ENCODE measurements at places on chromosomes 3 and 15. TPM values are rescaled to one million over a fixed set of nuclear protein-coding genes. Genes with fewer than 3 reads are reported as not detected.

- no peak for DNase-seq
Observed at GRCh38 chr15:52727815-52728214, 48.6 kb upstream of the ATOSA start.

Gene GRM2
- total RNA-seq, result 0.57 TPM

- DNase-seq, result no peak
Observed at GRCh38 chr3:170012683-170013400, 25.0 kb upstream of the GPR160 start.

- no peak for DNase-seq
Observed at GRCh38 chr3:11944052-11944673, 60.0 kb upstream of the SYN2 start.

Gene GABRR3
- not detected for total RNA-seq

Gene SHISA5
- 119 TPM for total RNA-seq

DNA sequence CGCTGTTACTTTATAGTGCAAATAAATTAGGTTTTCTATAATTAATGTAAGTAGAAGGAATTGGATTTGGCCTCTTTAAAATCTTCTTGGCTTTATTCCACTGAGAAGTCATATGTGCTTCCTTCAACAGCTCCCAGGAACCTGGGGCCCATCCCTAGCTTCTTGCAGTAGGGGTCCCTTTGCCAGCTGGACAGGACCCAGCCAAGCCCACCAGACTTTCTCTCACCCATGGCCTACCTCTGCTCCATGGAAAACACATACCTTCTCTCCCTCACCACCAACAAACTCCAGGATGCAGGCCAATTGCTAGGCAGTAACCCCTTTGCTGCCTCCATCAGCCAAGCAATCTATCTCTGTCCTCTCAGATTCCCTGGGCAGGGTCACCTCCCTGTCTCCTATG, 84.0 kb downstream of the RSL24D1 start:
- no peak for DNase-seq

- no peak for DNase-seq
Observed at GRCh38 chr3:195260280-195260905, 10.6 kb downstream of the XXYLT1 start.

DNA sequence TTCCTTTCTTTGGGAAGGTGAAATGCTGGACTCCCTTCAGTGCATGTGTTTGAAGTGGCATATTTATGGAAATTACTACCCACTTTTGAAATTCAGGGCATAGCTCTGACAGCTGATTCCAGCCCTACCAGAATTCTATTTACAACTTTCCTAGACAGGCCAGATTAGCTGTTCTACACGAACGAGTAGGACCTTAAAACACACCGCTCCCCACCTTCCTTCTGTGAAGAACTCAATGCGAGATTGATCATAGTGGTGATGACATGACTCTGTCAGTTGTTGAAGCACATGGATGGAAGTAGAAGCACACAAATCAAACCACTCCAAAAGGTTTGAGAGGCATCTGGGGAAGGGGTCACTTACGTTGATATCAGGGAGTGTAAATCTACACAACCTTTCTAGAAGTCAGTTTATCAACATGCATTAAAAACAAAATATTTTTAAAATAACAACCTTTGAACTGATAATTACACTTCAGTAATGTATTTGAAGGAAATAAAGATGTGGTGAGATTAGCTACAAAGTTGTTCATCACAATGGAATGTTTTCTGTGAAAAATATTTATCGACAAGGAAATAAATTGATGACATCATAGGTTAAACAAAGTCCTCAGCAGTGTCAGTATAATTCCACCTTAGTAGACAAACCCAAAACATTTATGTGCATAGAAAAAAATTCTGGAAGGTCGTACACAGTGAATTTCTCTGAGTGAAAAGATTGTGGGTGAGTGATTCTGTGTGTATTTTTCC, 29.8 kb downstream of the RARB start:
- no peak for DNase-seq

DNA sequence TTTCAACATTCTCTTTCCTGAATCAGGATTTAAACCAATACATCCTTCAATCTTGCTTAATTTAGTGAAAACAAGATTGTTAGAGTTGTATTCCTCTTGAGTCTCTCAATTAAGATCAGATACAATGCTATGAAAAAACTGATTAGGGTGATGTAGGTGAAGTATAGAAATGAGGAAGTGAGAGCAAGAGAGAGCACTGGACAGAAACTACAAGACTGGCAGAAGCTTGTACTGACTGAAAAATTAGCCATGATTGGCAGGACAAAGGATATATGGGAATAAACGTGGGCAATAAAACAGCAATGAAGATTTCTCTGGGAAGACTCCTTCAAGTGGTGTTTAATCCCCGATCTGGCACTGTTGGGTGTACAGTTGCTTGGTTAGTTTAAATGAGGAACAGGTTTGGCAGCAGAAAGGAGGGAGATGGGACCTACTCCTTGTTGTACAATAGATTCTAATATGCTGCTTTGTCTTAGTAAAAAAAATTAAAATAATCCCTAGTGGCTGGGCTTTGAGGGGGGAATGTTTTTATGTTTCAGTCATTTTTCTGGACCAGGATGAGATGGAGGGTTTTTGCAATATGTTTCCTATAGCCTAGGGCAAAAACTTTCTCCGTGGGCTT, 252.7 kb downstream of the SLC9A9 start:
- no peak for DNase-seq

- no peak for DNase-seq
Observed at GRCh38 chr3:30649572-30650318, 43.3 kb downstream of the TGFBR2 start.

Gene ALG1L2
- not detected for total RNA-seq

DNA sequence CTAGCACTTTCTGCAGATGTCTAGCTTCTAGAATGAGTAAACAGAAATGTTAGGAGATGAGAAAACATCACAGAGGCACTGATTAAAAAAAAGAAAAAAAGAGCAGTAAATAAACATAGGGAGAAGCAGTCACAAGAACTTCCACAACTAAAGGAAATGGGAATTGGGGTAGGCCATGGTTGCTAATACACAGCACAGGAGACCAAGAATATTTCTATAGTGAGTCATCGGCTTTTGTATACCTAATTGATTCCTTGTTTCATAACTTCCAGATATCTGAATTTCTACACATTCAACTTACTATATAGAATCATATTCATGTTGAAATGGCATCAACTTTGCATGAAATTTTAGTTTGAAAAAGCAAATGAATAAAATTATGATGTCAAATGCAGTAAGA, 47.3 kb upstream of the TCF12 start:
- no peak for DNase-seq

- DNase-seq, result no peak
Observed at GRCh38 chr15:37933666-37934065, 774 bp upstream of the TMCO5A start.

Gene MAP6D1
- 1.8 TPM for total RNA-seq

GRCh38 chr3:27376109-27376772, 7.1 kb upstream of the NEK10 start:
- DNase-seq, result no peak

- DNase-seq, result no peak
Observed at GRCh38 chr3:11034309-11034985, 41.9 kb downstream of the SLC6A1 start.

DNA sequence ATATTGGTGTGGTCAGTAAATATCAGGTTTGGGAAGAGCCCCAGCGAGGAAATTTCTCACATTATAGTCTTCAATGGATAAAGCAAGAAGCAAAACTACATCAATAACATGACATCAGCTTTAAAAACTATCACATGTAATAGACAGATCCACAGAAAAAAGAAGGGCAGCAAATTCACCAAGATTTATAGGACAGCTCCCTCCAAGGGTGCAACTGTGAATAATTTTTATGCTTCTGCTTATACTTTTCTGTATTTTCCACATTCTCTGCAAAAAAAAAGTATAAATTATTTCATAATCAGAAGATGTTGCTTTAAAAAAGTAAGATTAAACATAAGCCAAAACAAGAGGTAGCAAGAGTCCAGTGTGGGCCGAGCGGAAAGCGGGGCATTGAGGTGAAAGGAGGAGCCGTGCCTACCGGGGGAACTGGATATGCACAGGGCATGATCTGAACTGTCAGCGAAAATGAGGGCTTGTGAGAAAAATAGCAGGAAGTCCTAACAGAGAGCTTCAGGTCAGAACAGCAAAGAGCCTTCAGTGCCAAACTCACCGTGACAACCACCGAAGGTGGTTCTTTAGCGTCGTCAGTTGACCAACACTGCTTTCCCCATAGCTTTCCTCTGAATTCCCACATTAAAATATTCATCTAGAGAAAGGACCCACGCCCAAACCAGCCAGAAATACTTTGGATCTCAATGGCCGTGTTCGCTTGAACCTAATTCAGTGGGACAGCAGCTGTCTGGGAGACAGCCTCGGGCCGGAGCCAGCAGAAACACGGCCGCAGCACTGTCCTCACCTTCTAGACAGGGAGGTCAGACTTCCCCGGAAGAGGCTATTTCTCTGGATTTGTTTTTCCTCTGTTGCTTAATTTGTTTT, 59.8 kb downstream of the FAM174B start:
- DNase-seq, result no peak

- no peak for DNase-seq
Observed at GRCh38 chr3:15502616-15503015, 18.9 kb downstream of the COLQ start.

Gene CHRFAM7A
- total RNA-seq, result not detected

DNA sequence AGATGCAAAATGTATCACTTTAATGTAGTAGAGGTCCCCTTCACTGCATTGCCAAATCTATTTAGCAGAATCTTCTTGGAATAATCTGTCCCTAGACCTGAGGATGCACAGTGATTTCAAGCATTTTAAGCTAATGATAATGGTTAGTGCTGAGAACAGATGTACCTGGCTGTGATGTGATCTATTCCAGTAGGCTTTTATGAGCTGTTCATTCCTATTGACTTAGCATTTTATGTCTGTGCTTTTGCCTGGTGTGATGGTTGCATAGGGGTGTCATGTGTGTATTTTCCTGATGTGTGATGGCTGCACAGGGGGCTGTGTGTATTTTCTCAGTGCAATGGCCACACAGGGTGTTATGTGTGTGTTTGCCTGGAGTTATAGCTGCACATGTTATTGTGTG, 272.9 kb downstream of the TIGIT start:
- no peak for DNase-seq

DNA sequence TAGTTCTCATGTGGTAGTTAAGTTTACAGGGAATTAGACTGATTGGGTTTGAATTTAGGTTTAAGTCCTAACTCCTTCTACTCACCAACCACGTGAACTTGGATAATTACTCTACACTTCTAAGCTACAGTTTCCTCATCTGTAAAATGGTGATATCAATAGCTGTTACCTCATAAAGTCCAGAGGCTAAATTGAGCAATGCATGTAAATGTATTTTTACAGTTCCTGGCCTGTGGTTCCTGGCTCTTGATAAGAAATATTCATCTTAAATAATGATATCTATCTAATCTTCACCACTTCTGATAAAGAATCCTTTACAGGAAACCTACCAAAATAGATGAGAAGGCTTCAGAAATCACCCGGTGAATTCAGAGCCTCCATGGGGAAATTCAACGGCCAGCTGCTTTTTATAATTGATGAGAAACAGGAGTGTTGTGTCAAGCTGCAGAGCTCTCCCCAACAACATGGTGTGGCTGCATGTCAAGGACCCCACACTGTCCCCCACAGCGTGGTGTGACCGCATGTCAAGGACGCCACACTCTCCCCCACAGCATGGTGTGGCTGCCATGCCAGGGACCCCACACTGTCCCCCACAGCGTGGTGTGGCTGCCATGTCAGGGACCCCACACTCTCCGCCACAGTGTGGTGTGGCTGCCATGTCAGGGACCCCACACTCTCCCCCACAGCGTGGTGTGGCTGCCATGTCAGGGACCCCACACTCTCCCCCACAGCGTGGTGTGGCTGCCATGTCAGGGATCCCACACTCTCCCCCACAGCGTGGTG, 80.8 kb upstream of the PEX5L start:
- no peak for DNase-seq

DNA sequence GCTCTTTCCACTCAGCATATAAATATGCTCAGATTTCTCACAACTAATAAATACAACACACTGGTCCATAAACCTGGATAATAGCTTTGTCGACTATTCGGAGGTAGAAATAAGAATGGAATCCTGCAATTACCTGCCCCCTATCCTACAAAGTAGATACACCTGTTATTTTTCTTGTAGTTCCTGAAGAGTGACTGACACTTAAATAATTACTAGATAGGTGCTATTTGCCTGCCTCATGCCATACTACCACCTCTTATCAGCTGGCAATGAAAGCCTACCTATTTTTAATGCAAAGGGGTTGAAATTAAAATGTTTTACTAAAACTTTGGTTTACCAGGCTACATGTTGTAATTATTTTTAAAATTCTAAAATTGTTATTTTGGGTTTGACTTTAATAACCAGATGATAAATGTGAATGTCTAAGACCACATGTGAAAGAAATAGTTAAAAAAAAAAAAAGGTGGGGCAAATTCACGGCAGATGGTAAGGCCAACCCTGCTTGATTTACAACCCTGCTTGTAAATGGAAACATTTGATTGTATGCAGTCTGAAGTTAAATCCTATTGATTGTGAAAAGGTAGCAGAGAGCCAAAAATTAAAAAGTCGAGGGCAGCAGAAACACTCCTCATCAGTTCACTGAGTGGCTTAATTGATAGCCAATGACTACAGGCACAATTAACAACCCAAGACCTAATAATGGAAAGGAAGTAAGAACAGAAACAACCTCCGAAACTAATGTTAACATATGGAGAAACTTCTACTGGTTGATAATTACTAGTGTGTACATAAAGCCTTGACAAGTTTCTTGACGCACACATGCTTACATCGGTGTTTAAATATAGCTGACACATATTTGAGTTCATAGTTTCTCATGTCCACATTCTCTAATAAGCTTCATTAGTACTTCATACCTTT, 8.9 kb downstream of the PEAK1 start:
- DNase-seq, result no peak

GRCh38 chr15:91752081-91752785, 101.3 kb upstream of the SLCO3A1 start:
- no peak for DNase-seq

GRCh38 chr3:189419038-189419437, 212.2 kb upstream of the TP63 start:
- no peak for DNase-seq

Gene POMGNT2
- total RNA-seq, result 8.3 TPM

GRCh38 chr3:171011109-171011872, 15.2 kb downstream of the SLC2A2 start:
- no peak for DNase-seq

All from Peyer's patch (tissue), 4 donors.